NCI-H2171 treated with DMSO at 0.1 percent for 48 hours (cell line): ENCODE measurements at places on chromosomes 11 and 22.
A peak's percentile ranks its signal among the peaks of the same experiment; 100 is the strongest.

GRCh38 chr11:68040957-68041591 lies 2.2 kb downstream of the TCIRG1 start:
- DNase-seq = no peak

DNA sequence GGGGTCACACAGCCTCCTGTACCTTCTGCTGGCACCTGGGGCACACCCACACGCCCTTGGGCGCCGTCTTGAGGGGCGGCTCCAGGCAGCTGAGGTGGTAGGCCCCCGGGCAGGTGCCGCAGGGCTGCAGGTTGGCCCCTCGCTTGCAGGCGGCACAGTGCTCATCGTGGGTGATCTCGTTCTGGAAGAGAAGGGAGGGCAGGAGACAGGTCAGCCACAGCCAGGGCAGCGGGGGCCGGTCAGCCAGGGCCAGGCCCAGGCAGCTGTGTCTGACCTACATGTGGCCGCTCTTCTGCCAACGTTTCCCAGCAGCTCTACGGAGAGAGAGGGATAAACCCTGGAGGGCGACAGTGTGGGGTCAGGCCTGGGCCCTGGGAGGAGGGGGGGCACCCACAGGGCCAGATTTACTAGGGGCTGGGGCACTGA lies 121.9 kb downstream of the PHF21B start:
- DNase-seq = no peak

- DNase-seq = no peak
Observed at GRCh38 chr11:23023319-23023718, 163.0 kb upstream of the CCDC179 start.

- peak; percentile 59 for DNase-seq
Observed at GRCh38 chr22:23047742-23048141, 22.6 kb upstream of the GNAZ start.

- no peak for DNase-seq
Observed at GRCh38 chr11:102611291-102611690, 13.8 kb downstream of the MMP20 start.

- peak; percentile 2 for DNase-seq
Observed at GRCh38 chr22:33144721-33145120, 86.5 kb upstream of the SYN3 start.

DNA sequence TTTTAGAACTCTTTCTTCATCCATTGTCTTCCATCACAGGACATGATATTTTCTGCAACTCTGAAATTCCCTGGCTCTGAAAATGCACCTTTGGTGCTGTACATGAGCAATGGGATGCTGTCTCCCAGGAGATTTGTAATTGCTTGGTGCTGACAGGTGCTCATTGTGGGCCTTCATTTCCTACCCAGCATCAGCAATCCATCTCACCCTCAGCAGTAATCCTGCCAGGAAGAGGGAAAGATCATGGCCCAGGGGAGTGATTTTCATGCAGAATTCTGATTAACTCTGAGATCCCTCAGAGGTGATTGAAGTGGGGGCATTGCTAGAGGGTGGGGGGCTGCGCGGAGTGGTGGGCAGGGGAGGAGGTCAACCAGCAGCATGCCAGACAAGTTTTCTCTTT lies 651.7 kb downstream of the NELL1 start:
- no peak for DNase-seq

- no peak for DNase-seq
Observed at GRCh38 chr22:30326255-30326705, 461 bp downstream of the TBC1D10A start.

GRCh38 chr11:16336204-16336603 lies 20.1 kb downstream of the SOX6 start:
- no peak for DNase-seq

DNA sequence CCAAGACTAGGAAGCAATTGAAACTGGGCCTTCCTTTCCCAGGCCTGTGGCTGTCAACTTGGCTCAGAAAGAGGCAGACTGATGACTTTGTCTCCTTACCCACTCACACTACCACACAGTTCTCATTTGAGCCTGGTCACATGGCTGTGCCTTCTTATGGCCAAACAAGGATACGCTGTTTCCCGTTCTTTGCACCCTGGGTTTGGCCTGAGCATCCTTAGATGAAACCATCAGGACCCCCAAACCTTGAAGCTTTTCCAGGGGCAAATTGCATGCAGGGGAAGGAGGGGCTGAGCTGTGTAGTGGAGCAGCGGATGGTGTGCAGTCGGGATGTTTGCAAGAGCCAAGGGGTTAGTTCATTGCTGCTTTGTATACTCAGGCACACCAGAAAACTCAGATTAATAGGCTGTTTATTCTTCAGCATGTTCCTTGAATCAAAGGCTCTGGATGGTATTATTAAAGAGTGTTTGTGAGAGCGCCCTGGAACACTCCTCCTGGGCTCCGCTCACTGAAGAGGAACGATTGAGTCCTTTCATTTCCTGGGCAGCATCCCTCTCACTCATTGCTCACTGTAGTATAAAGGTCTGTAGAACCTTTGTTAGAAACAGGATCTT lies 69.8 kb downstream of the ARFGAP2 start:
- no peak for DNase-seq

DNA sequence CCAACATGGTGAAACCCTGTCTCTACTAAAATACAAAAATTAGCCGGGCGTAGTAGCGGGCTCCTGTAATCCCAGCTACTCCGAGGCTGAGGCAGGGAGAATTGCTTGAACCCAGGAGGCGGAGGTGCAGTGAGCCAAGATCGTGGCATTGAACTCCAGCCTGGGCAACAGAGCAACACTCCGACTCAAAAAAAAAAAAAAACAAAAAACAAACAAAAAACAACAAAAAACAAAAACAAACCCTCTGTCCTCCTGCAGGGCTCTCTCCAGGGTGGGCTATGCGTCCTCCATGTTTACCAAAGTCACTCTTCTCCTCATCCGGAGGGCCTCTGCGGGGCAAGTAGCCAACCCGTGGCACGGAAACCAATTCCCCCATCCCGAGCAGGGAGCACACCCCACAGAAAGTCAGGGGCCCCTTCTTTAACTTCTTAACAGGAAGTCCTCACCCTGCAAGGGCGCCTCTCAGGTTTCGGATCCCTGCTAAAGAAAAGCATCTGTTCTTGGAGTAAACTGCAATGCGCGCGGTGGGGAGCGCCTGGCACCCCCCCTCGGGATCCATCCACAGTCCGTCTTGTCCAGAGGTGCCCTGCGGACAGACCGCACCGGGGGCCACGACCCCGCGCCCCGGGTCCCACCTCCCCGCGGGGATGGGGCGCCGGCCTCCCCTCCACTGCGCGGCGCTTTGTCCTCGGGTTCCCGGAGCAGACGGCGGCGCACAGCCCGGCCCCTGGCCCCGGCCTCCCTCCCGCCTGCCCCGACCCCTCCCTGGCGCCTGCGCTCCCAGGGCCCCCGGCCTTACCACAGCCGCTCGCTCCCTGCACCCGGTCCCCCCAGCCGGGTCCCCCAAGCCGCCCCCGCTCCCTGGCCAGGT lies 712 bp downstream of the CERK start:
- peak; percentile 43 for DNase-seq

DNA sequence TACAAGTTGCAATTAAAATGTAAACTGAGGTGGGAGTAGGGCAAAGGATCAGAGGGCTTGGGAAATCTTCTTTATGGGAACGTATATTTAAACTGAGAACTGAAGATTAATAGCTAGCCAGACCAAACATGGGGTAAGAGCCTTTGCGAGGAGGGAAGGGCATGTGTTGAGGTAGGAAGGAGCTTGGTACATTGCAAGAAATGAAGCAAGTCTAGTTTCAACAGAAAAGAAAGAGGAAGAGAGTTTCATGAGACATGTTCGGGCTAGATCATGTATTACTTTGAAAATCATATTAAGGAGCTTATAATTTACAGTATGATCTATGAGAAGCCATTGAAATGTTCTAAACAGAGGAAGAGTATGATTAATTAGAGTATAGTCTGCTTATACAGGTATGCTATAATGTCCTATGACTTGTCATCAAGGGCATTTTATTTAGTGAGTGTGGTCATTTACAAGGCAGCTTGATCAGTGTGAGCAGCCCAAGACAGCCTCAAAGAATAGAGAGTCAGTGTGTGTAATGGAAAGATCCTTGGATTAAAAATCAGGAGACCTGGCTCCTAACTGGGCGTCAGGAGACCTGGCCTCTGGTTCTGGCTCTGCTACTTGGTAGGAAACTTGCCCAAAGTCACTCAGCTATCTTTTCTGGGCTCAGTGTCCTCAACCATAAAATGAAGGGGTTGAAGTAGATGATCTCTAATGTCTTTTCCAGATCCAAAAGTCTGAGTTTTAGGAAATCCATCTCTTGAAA lies 10.9 kb downstream of the GAS2 start:
- no peak for DNase-seq

DNA sequence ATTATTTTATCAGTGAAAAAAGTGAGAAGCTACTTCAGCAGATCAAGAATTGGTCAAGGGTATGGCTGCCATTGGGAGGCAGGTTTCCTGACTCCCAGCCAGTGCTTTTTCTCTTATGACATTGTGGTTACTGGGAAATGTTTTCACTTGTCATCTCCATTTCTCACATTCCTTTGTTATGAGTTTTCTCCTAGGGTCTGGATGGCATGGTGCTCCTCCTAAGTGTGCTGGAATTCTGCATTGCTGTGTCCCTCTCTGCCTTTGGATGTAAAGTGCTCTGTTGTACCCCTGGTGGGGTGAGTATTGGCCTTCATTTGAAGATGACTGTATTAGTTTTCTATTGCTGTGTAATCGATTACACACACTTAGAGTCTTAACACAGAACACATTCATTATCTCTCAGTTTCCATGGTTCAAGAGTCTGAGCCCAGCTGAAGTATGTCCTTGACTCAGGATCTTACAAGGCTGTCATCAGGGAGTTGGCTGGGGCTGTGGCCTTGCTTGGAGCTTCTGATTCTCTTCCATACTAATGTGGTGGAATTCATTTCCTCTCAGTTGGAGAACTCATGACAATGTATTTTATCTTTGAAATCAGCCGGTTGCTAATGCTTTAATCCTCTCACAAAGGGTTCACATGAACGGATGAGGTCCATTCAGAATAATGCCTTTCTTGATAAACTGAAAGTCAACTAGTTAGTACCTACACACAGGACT lies 21.0 kb upstream of the MS4A6E start:
- no peak for DNase-seq
